CD4-positive, alpha-beta T cell treated with Interleukin-2 at 100 ng/mL for 4 hours (primary cell): ENCODE measurements at places on chromosomes 3 and 15.

DNA sequence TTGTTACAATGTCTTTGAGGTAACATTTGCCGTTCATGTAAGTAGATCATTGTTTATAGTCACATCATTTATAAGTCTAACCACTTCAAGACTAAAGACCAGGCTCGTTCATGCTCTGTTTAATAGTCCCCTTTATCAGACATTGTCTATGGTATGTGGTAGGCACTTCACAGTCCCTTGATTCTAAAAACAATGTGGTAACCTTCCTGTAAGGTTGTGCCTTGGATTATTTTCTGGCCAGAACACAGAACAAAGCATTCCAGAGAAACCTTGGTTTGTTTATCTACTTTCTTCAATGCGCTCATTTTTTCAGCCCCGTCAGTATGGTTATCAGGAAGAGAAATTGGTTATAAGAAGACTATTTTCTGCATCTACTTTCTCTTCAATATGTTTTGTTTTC, 16.3 kb upstream of the ST3GAL6 start:
- no peak for DNase-seq

DNA sequence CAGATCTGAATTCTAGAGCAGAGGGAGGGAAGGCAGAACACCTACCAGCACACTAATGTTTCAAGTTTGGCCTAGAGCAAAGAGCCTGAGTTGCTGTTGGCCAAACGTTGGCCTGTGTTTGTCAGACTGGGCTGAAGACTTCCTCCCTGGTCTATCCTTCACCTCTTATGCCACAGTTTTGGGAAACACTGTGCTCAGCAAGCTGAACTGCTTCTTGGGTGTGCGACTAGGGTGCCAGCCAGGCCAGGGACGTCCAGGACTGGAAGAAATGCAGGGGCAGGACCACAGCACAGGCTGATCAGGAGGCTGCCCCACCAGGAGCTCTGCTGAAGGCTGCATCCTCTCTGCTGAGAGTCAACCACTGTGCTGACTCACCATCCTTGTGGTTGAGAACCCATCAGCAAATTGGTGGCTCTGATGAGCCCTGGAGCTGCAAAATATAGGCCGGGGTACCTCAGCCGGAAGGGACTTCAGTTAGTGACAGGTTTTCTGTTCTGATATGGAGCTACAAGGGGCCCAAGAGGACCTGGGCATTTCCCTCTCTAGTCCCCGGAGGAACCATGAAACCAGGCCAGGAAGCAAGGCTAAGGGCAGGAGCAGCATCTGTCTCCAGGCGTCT, 131.6 kb upstream of the RASGRP1 start:
- DNase-seq = peak; percentile 82

DNA sequence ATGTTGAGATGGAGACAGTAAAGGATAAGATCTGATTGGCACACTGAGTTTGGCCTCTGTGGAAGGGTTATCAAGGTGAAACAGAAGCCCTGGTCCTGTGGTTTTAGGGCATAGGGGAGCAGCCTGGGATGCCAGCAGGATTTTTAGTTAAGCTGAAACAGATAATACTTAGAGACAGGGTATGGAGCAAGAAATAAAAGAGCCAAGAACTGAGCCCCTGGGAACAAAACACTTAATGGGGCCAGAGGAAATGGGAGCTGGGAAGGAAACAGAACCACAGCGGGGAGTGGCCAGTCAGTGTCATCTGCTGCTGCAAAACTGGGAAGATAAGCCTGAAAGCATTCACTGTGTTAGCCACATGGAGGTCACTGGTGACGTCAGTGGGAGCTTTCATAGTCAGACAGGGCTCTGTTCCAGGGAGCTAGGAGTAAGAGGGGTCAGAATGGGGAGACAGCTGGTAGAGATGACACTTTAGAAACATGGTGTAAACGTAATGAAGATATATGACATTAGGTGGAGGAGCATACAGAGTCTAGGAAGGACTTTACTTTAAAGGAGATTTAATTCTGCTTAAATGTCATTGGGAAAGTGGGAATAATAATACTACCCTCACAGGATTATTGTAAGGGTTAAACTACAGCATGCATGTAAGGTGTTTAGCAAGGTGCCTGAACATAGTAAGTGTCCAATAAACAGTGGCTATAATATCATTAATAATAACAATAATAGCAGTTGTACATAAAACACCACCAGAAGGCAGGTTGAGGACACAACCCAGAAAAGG, 172.7 kb upstream of the CTNNB1 start:
- DNase-seq = no peak

- DNase-seq = no peak
Measured at GRCh38 chr3:60829058-60829457, 422.2 kb downstream of the FHIT start.

- no peak for DNase-seq
Measured at GRCh38 chr3:41092844-41093243, 106.5 kb upstream of the CTNNB1 start.

GRCh38 chr3:157180262-157180661, 20.3 kb upstream of the CCNL1 start:
- no peak for DNase-seq

GRCh38 chr15:45023659-45024225, 747 bp downstream of the SORD start:
- no peak for DNase-seq

DNA sequence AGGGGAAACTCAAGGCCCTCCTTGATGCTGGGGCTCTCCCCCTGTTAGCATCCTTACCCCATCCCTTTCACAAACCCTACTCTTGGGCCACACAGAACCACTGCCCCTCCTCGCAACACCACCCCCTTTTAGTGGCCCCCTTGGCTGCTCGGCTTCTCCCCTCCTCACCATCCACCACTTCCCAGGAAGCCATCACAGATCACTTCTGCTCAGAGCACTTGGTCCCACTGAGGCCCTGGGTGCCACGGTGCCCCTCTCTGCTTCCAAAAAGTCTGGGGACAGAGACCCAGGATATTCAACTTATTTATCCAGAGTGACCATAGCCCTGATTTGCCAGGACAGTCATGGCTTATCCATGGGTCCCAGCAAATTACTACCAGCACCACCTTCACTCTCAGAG, 2.4 kb downstream of the RHCG start:
- DNase-seq = no peak

DNA sequence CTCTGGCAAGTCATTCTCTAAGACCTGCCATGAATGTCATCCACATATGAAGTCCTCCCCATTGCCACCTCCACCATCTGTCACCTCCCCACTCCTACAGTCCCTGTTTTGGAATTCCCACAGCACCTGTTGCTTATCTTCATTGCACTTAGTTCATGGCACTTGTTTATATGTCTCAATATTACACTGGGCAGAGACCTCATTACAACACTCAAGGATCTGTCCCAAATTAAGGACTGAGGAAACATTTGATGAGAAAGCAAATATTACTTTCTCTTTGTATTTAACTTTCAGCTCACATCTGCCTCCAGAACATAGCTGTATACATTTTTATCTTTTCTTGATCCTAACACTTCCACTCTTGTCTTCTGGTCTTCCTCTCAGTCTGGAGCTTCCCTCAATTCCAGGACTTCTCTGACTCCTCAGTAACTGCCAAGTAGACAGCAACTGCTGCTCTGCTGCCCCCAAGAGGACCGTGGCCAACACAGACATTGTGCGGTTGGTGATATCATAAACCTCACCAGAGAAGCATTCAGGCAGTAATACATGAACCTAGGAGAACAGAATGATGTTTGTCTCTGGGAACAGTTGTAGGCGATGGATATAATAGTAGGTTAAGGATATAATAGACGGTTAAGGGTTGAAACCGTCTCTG, 45.0 kb upstream of the FGF12 start:
- DNase-seq = no peak

- peak; percentile 35 for DNase-seq
Measured at GRCh38 chr3:100400419-100400779, 490 bp downstream of the TOMM70 start.

DNA sequence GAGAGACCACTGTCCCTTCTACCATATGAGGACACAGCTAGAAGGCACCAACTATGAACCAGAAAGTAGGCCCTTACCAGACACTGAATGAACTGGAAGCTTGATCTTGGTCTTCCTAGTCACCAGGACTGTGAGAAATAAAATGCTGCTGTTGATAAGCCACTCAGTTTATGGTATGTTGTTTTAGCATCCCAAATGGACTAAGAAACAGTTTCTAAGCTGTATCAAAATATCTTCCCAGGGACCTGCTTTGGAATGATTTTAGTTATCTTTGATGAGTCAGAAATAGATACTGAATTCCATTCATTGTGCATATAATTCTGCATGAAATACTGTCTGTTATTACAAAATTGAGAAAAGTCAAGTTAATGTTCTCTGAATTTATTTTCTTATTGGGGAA, 18.6 kb downstream of the WDR76 start:
- no peak for DNase-seq

- DNase-seq = no peak
Measured at GRCh38 chr15:48634893-48635292, 10.6 kb downstream of the FBN1 start.

DNA sequence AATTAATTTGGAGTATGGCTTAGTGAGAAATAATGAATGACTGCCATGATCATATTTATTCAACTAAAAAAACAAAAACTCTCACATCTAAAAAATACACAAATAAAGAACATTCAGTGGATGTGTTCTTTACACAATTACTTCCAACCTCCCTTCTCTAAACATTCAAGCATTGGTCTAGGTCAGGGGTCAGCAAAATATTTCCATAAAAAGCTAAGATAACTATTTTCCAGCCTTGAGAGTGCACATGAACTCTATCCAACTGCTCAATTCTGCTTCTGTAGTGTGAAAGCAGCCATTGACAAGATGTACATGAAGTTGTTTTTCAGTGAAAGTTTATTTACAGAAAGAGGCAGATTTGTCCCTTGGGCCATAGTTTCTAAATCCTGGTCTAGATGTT, 406.3 kb downstream of the MAGI1 start:
- no peak for DNase-seq

GRCh38 chr3:124149771-124150170, 157.8 kb upstream of the ROPN1 start:
- DNase-seq = no peak

DNA sequence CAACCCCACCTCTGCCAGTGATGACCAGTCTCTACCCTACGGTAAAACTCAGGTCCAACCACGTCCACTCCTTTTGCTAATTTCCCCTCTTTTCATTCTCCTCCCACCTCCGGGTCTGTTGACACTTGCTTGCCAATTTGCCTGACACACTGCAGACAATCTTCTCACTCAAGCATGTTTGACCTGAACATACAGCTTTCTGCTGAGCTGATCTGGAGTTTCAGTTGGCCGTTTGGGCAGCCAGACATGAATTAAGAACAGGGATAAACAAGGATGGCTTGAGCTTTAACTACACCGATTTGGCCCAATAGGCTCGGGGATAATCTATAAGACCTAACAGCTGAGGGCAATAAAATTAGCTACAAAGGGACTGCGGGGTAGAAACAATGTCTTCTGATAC, 758.6 kb upstream of the CFAP20DC start:
- no peak for DNase-seq

- DNase-seq = no peak
Measured at GRCh38 chr15:27401471-27401870, 430.5 kb downstream of the GABRG3 start.

GRCh38 chr3:64903006-64903405, 215.2 kb upstream of the ADAMTS9 start:
- DNase-seq = no peak

DNA sequence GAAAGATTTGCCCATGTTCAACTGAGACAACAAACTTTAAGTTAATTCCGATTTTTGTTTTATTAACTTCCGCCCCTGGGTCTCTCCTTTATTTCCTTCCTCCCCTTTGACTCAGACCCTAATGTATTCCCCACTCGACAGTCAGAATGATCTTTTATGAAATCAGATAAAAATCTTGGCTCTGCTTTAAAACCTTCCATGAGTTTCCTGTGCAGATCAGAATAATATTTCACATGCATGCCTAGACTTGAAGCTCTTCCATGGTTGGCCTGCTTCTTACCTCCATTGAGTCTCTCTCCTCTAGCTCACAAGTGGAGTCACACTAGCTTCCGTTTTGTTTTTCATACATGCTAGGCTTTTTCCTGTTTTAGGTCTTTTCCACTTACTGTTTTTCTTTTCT, 116.8 kb upstream of the SPATA16 start:
- no peak for DNase-seq

- no peak for DNase-seq
Measured at GRCh38 chr3:83807511-83807910, 1151.3 kb upstream of the CADM2 start.

- no peak for DNase-seq
Measured at GRCh38 chr15:32053719-32054118, 23.4 kb downstream of the CHRNA7 start.

- DNase-seq = no peak
Measured at GRCh38 chr3:102670986-102671385, 236.2 kb downstream of the ZPLD1 start.

GRCh38 chr3:188306435-188307005, 152.6 kb downstream of the LPP start:
- DNase-seq = no peak

GRCh38 chr3:158458464-158458863, 112.5 kb upstream of the MLF1 start:
- no peak for DNase-seq

- DNase-seq = no peak
Measured at GRCh38 chr3:23314981-23315762, 112.0 kb downstream of the UBE2E2 start.
